NCI-H1417 (cell line): ENCODE measurements at places on chromosomes 1 and 21.
A peak's percentile ranks its signal among the peaks of the same experiment; 100 is the strongest.

GRCh38 chr1:113929750-113930498 is 800 bp downstream of the HIPK1 start:
- peak; percentile 70 for DNase-seq

GRCh38 chr1:24895511-24895910 is 34.6 kb downstream of the RUNX3 start:
- DNase-seq: no peak

- DNase-seq: no peak
Observed at GRCh38 chr1:66239834-66240233, 294.1 kb upstream of the SGIP1 start.

- DNase-seq: no peak
Observed at GRCh38 chr21:32424674-32425073, 12.2 kb downstream of the EVA1C start.

GRCh38 chr1:198970916-198971315 is 332.1 kb downstream of the PTPRC start:
- DNase-seq: peak; percentile 35

GRCh38 chr1:230581446-230582079 is 60.7 kb upstream of the COG2 start:
- DNase-seq: no peak

DNA sequence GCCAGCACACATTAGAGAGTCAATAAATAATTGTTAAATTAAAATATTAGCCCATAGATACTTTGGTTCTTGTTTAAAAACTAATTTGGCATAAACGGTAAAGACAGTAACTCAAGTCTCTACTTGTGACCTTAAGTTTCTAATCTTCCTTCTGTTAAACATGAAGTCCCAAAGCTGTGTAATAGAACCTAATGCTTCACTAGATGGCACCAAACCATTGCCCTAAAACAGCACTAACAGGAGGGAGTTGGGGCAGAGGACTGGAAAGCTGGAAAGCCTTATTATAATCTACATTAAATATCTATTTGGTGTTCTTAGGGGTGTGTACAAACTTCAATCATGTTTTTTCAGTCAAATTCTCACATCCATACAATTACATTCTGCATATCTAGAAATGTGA is 176.7 kb downstream of the OLFM3 start:
- DNase-seq: peak; percentile 83

DNA sequence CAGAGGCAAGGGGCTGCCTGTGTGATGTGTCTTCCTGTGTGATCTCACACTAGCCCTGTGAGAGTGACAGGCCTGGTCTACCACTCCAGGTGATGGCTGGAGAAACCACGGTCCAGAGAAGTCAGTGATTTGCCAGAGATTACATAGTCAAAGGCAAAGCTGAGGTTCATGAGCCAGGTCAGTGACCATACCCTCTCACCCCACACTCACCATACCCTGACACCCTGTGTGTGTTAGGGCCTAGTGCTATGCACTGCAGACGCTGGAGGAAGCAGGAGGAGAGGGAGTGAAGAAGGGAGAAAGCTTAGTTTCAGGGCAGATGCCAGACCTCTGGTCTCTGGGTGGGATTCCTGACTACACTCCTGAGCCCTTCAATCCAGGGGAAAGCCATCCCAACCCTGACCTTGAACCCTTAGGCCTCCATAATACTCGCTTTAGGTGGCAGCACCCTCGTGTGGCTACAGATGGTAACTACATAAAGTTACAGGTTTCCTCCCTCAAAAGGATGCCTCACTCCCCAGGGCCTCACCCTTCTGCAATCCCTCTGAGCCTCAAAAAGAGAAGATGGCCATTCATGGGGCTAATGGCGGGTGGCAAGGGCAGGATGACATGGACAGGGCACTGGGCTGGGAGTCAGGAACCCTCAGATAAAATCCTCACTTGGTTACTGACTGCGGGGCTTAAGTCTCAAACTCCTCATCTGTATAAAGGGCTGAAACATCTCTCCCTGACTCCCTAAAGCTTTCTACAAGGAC is 20.8 kb upstream of the SDC3 start:
- peak; percentile 41 for DNase-seq

- no peak for DNase-seq
Observed at GRCh38 chr1:172378109-172378760, 42.2 kb upstream of the C1orf105 start.

- no peak for DNase-seq
Observed at GRCh38 chr1:17201201-17202021, 3.5 kb upstream of the PADI1 start.

GRCh38 chr21:37155186-37155585 is 82.1 kb downstream of the TTC3 start:
- DNase-seq: no peak

DNA sequence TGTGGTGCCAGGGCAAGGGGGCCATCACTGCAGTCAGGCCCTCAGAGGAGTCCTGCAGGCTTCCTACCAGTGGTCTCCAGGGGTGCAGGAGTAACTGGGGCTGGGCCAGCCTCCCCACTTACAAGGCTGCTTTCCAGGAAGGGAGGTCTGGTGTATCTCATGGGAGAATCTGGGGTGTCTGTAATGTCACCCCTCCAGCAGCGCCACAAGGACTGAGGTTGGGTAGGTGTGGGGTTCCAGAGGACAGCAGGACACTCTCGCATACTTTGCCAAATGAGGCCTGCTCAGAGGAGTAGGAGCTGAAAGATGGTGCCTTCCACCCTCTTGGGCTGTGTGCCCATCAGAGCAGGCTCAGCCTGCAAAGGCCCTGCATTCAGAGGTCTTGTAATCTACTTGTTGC is 46.9 kb downstream of the TNNT2 start:
- no peak for DNase-seq

DNA sequence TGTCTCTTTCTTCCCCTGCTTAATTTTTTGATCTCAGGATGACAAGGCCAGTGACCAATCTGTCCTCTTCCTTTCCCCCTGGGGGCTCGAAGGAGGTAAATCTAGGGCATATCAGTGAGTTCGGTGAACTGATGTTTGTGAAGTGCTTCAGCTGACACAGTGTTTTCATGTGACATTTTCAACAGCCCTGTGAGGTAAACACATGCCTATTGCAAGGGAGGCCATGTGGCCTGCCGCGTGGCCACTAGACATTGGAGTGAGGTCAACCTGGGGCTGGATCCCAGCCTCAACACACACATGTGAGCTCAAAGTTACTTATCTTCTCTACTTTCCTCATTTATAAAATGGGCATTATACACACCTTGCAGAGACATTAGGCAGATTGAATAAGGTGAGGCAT is 126.3 kb downstream of the PLPP3 start:
- no peak for DNase-seq

DNA sequence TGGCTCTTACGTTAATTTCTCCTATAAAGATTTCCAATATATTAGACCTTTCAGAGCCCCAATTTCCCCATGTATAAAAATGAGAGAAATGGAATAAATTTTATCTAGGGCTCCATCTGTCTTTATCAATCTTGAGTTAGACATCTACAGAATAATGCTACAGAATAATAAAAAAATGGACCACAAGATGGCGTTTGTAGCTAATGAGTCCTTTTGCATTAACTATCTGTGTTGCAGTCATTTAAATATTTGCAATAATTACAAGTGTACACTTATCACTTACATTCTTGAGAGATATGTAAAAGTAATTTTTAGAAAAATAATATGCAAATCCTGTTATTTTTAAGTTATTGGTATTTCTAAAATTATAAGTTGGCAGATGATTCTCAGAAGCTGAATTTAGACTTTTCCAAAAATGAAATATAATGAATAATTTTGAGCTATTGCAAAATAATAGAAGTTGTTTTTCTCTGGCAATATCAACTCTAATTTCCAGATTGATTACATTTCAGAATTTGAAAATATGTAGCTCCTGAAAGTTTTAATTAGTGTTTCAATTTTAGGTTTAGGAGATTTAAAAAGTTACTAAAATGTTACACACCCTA is 87.7 kb downstream of the SNX7 start:
- peak; percentile 46 for DNase-seq

DNA sequence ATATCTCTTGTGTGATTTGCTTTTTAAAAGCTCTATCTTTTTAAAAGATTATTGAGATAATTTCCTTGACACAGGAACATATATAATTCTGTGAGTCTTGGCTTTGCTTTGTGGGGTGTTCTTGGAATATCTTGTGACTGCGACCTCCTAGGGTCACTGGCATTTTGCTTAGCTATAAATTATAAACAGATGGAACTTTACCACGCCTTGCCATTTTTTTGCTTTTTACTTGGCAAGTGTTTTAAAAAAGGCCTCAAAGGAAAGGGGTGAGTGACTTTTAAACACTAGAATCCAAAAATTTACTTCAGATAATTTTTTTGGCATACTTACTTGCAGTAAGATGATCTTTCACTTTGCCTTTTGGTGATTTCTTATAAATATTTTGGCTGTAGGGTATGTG is 43.6 kb downstream of the ALG6 start:
- no peak for DNase-seq

DNA sequence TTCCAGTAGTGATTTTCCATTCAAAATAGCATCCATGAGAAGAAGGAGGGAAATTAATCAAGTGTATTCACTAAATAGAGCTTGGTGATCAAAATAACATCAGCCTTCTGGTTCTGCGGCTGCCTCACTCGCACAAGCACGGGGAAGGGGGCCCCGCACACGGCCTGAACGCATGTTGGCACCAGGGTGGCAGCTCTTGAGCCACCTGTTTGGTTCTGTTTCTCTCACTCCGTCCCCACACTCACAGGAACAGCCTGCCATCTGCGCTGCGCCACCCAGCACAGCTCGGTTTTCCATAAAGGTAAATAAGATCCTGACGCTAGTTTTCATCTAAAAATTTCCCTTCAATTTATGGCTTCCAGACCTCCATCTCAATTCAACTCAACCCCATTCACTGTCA is 49.4 kb downstream of the TIAM1 start:
- no peak for DNase-seq

- no peak for DNase-seq
Observed at GRCh38 chr1:165829888-165830287, 2.5 kb downstream of the UCK2 start.

GRCh38 chr21:31363720-31364119 is 19.7 kb upstream of the TIAM1 start:
- no peak for DNase-seq

DNA sequence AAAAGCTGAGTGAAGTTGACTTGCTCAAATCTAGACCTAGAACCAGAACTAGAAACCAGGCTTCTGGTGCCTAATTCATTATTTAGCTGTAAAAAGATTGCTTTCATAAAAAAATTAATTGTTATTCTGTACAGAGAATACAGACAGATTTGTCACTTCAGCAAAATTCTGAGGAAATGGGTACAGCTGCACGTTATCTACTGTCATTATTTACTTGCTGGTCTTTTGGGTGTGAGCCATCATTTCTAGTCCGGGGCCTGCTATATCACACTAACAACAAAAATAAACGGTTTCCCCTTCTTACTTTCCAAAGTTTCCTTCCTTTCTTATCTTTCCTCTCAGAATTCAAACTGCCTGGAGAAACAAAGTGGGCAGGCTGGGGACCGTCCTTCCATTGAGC is 68.3 kb downstream of the PTGER3 start:
- no peak for DNase-seq

- no peak for DNase-seq
Observed at GRCh38 chr1:46039571-46040052, 92.8 kb downstream of the PIK3R3 start.

GRCh38 chr1:241408170-241408569 is 51.2 kb upstream of the RGS7 start:
- DNase-seq: no peak

DNA sequence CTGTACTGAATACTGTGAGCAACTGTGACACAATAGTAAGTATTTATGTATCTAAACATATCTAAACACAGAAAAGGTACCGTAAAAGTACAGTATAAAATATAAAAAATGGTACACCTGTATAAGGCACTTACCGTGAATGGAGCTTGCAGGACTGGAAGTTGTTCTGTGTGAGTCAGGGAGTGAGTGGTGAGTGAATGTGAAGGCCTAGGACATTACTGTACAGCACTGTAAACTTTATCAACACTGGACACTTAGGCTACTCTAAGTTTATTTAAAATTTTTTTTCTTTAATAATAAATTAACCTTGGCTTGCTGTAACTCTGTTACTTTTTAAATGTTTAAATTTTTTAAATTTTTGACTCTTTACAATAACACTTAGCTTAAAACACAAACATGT is 24.5 kb upstream of the SHCBP1L start:
- no peak for DNase-seq

DNA sequence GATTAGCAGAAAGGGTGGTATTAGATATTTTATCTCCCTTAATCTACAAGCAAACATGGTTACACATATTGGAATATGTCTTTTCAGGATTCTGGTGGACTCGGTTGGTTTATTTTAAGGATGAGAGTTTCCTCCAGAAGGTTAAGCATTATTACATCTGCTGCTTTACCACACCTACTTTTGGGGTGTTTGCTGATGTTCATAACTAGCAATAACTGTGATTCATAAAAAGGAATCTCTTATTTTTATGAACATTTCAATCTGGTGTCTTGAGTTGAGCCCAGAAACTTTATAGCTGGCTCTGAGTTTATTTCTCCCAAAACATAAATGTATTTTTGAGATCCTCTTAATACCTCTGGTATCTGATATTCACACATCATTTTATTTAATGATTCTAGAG is 82.7 kb downstream of the LRRC8D start:
- no peak for DNase-seq

DNA sequence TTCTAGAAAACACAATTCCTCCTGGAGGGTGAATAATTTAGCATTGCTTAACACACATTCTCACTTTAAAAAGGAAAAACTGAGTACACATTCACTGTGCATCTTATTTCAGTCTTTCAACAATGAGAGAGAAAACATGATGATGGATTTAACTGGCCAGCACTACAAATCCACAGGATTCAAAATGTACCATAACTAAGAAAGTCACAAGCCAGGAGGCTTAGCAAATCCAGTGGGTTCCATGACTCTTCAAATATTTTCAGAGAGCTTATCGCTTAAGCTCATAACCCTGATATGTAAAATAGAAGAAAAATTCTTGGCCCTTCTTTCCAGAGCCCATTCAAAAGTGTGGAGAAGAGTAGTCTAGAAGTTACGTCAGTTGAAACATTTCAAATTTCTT is 820.3 kb downstream of the LTN1 start:
- no peak for DNase-seq

DNA sequence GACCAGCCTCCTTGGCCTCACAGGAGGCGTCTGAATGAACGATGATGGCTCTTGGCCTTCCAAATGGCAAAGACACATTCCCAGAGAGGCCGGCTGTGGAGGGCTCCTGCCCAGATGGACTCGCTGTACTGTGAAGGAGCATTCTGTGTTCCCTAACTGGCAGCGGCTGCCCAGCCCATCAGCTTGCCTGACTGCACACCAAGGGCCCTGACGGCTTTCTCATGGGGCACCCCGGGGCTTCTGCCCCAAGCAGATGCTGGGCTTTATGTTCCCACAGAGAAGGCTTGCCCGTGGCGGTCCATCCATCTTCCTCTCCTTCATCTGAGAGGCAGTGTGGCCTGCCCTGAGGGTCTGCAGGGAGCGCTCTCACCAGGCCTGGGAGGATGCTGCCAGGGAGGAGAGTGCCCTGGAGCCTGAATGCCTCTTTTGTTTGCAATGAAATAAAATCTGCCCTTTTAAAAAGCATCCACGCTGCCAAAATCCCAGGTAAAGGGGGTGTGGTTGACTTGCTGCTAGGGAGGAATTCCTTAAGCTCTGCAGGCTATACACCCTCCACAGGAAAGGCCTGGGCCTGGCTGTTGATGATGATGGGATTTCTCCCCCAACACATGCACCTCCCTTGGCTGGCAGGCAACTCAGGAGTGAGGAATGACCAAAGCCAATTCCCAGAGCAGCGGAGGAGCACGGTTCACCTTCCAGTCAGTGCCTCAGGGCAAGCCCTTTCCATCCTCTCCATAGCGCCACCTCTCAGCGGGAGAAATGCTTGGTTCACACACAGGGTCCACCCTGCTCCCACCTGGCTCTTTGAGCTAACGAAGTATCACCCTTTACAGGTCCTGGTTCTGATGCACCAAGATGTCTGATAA is 84.6 kb upstream of the SSX2IP start:
- DNase-seq: no peak
